ENCODE measurements at places on chromosomes 12 and 14. TPM values are rescaled to one million over a fixed set of nuclear protein-coding genes. Genes with fewer than 3 reads are reported as not detected.

GRCh38 chr12:27207615-27208413 lies 36.3 kb upstream of the STK38L start:
- H3K36me3 ChIP-seq: no peaks in the 10 kb centered on the region
- H3K4me1 ChIP-seq: peaks cover 4% of the 10 kb centered on the region
- H3K4me3 ChIP-seq: no peak overlapping the region
- H3K27ac ChIP-seq: no peak overlapping the region
- no peak for DNase-seq

GRCh38 chr12:49197256-49197655 lies 8.4 kb upstream of the TUBA1A start:
- no peaks in the 10 kb centered on the region for H3K27me3 ChIP-seq
- no peak overlapping the region for H3K4me3 ChIP-seq
- H3K27ac ChIP-seq: no peak overlapping the region

GRCh38 chr14:88505621-88506020 lies 49.2 kb downstream of the PTPN21 start:
- no peak overlapping the region for H3K4me3 ChIP-seq
- no peaks in the 10 kb centered on the region for H3K4me1 ChIP-seq
- H3K27ac ChIP-seq: no peak overlapping the region
- no peak for DNase-seq
- no peaks in the 10 kb centered on the region for H3K36me3 ChIP-seq
- H3K27me3 ChIP-seq: no peaks in the 10 kb centered on the region

DNA sequence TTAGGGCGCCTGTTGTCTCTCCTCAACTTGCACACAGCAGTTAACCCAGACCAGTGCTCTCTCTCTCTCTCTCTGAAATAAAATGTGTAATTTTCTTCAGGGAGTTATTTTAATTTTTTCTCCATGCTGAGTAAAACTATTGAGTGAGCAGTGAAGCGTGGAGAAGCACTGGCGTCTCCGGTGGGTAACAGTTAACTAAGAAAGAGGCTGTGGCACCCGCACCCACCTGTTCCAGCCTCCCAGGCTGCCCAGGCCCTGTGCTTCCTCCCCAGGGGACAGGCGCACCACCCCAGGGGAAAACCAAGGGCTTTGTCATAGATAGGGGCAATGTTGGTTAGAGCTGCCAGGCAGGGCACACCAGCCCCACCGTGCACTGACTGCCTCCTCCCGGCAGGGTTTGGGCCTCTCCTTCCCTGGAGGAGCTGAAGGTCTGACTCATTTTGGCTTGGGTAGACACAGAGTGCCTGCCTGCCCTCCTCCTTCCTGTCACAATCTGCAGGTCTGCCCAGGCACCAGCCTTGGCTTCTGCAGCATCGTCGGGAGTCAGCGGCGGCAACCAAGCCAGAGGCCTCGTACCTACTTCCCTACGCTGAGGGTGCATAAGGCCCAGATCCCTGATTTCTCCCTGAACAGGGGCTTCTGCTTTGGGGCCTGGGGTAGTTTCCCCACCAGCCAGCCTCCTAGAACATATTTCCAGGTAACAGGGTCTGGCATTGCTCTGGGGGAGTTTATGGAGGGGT lies 3.9 kb downstream of the HOXC5 start:
- H3K4me3 ChIP-seq: no peak overlapping the region
- no peak for DNase-seq
- no peak overlapping the region for H3K27ac ChIP-seq
- no peaks in the 10 kb centered on the region for H3K36me3 ChIP-seq

GRCh38 chr14:77031759-77032490 lies 3.4 kb upstream of the IRF2BPL start:
- peak overlapping the region; percentile 98 for H3K27ac ChIP-seq
- H3K4me3 ChIP-seq: no peak overlapping the region
- no peaks in the 10 kb centered on the region for H3K36me3 ChIP-seq
- DNase-seq: peak; percentile 54

DNA sequence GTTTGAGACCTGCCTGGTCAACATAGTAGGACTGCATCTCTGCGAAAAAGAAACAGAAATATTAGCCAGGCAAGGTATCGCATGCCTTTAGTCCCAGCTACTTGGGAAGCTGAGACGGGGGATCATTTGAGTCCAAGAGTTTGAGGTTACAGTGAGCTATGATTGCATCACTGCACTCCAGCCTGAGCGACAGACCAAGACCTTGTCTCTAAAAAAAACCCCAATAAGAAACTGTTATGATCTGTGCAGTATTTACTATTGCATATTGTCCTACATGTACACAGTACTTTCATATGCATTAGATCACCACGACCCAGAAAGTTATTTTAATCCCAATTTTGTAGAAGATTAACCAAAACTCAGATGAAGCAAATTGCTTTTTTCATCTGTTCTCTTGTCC lies 187.5 kb downstream of the PCNX1 start:
- no peak overlapping the region for H3K4me3 ChIP-seq
- H3K27ac ChIP-seq: no peak overlapping the region
- H3K36me3 ChIP-seq: peaks cover 28% of the 10 kb centered on the region
- DNase-seq: no peak
- peaks cover 5% of the 10 kb centered on the region for H3K4me1 ChIP-seq
- H3K27me3 ChIP-seq: no peaks in the 10 kb centered on the region

DNA sequence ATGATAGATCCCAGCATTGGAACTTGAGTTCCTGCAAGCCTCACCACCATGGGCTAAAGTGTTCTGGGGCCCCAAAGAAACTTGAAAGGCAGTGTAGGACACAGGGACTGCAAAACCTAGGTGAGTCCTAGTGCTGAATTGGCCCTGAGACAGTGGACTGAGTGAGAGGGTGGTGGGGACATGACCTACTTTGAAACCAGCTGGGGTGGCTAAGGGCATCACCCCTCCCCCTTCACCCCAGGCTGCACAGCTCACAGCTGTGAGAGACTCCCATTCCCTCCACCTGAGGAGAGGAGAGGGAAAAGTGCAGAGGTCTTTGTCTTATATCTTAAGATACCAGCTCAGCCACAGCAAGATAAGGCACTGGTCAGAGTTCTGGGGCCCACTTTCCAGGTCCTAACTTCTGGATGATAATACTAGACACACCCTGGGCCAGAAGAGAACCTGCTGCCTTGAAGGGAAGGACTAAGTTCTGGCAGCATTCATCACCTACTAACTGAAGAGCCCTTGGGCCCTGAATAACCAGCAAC lies 62.5 kb downstream of the MAPKAPK5 start:
- no peaks in the 10 kb centered on the region for H3K36me3 ChIP-seq
- H3K27me3 ChIP-seq: no peaks in the 10 kb centered on the region
- H3K4me3 ChIP-seq: no peak overlapping the region
- no peaks in the 10 kb centered on the region for H3K4me1 ChIP-seq
- no peak overlapping the region for H3K27ac ChIP-seq

- H3K27me3 ChIP-seq: no peaks in the 10 kb centered on the region
- no peaks in the 10 kb centered on the region for H3K36me3 ChIP-seq
- no peak overlapping the region for H3K4me3 ChIP-seq
- H3K4me1 ChIP-seq: no peaks in the 10 kb centered on the region
Measured at GRCh38 chr12:2115101-2115845, 62.5 kb downstream of the CACNA1C start.

DNA sequence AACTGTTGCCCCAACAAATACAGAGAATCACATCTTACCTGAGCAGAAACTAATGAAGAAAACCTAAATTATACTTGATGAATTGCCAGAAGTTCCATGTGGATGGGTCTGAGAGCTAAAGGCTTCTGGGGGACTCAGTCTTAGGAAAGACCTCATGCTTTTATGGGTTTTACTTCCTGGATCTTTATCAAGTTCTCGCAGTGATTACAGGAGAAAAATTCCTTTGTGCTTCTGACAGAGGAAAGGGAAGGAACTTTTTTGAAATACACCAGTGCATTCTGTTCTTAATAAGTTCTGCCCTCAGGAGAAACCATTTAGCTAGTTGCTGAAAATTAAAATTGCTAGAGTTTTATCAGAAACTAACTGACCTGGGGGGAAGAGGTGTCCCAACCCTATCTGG lies 203.9 kb upstream of the KITLG start:
- H3K27me3 ChIP-seq: no peaks in the 10 kb centered on the region
- no peaks in the 10 kb centered on the region for H3K36me3 ChIP-seq
- DNase-seq: no peak
- no peak overlapping the region for H3K27ac ChIP-seq

DNA sequence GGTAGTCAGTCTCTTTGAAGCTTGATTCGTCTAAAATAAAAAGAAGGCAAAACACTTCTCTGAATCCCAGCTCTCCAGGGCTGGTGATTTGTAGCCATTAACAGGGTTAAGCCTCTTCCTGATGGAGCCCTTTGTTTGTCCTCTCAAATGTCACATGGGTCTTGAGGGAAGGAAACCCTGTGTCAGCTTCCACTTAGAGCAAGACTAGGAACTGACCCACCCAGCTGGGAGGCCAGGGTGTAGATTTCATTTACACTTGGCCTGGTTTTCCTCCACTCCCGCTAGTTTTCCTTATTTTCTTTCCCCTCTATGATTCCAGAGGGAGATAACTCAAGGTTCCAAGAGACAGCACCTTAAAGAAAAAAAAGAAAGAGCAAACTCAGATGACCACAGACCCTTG lies 230.5 kb upstream of the EGLN3 start:
- H3K27ac ChIP-seq: no peak overlapping the region
- no peak overlapping the region for H3K4me3 ChIP-seq
- DNase-seq: no peak
- no peaks in the 10 kb centered on the region for H3K4me1 ChIP-seq
- H3K27me3 ChIP-seq: no peaks in the 10 kb centered on the region
- H3K36me3 ChIP-seq: no peaks in the 10 kb centered on the region

- H3K4me3 ChIP-seq: no peak overlapping the region
- H3K27ac ChIP-seq: no peak overlapping the region
- no peaks in the 10 kb centered on the region for H3K4me1 ChIP-seq
- DNase-seq: no peak
- no peaks in the 10 kb centered on the region for H3K36me3 ChIP-seq
Measured at GRCh38 chr14:35878272-35879150, 52.4 kb downstream of the BRMS1L start.

DNA sequence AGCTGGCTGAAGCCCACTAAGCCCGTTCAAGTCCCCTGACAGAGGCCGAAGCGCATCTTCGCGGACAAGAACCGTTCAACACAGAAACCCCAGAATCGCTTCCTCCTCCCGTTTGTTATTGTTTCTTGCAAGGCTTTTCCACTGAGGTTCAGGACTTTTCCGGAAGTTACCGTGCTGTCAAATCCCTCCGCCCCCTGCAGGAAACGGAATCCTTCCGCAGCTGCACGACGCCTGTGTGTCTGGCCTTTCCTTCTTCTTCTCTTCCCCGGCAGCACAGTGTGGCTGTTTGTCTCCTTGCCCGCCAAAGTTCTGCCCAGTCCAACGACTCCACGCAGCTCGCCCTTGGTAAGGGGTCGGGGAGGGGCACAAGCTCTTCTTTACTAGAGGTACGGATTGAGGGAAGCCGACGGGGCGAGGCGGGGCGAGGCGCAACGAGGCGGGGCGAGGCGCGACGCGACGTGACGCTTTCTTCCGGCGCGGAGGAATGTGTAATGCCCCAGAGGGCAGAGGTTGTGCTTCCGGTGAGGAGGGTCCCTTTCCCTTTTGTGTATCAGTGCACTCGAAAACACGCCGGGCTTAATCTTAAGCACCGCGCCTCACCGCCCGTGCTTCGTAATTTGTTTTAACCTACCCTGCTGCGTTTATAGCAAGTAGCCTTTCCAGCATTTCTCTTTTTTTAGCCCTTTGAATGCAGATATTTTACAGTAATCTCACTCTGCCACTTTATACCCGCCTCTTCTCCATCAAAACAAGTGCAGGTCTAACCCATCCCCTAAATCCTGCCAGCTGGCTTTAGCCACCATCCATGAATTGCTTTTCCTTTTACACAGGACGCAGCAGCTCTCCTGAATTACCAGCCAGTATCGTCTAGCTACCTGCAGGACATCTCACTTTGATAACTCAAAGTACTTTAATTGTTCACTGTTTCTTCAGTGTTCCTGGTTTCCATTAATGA lies at the start of gene KDM5A:
Gene KDM5A, minus strand, starts transcription at position 179 of the 955 bp plus-strand sequence. CDS start 229 bp downstream, outside the sequence.
- DNase-seq: peak; percentile 92
- peaks cover 3% of the 10 kb centered on the region for H3K36me3 ChIP-seq
- H3K27me3 ChIP-seq: no peaks in the 10 kb centered on the region
- H3K4me3 ChIP-seq: peak within 1 kb of the TSS; percentile 94
- peak within 1 kb of the TSS; percentile 90 for H3K27ac ChIP-seq

DNA sequence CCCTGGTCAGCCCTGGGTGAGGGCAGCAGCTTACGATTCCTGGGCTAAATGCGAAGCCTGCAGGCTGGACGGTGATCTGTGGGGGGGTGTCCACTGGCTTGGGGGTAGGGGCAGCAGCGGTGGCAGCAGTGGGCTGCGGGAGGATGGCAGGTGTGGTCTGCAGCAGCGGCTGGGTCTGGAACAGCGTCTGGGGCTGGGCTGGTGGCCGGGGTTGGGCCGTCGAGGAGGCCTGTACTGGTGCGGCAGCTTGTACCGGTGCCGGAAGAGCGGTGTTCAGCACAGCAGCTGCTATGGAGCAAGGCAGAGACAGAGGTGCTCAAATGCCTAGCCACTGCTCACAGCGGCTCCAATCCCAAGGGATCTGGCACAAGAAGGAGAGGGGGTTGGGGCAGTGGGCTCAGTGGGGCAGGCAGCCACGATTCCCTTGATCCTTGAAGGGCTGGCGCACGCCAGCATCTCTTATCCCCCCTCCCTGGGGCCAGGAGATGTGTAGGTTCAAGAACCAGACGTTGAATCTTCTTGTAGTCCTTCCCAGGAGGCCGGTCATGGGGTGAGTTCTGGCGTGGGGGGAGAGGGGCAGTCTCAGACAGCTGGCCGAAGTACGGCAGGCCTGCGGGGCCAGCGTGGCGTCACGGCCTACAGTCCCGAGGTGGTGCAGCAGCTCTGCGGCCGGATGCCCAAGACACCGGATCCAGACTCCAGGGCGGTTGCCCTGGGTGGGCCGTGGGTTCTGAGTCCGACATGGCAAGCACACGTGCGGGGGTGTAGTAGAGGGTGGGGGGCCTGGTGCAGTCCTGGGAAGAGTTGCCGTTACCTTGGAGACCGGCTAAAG lies 19.9 kb downstream of the POU6F1 start:
- H3K27ac ChIP-seq: no peak overlapping the region
- no peak overlapping the region for H3K4me3 ChIP-seq
- H3K4me1 ChIP-seq: peaks cover 20% of the 10 kb centered on the region
- no peaks in the 10 kb centered on the region for H3K27me3 ChIP-seq
- no peaks in the 10 kb centered on the region for H3K36me3 ChIP-seq

DNA sequence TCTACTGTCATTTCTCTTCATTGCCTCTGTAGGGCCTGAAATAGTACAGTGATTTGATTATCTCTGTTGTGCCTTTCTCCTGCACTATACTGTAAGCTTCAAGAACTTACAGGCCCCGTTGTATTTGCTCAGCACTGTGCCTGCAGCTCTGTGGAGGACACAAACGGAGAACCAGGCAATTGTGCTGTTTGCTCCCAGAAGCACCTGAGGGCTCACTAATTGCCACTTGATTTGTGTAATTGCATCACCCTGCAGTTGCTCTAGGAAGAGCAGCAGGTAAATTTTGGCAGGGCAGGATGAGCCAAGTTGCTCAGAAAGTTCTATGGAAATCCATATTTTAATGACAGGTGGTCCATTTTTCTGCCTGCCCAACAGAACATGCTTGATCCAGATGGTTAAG lies 11.6 kb upstream of the KRT82 start:
- H3K4me1 ChIP-seq: no peaks in the 10 kb centered on the region
- no peak for DNase-seq
- no peaks in the 10 kb centered on the region for H3K36me3 ChIP-seq
- no peaks in the 10 kb centered on the region for H3K27me3 ChIP-seq
- H3K4me3 ChIP-seq: no peak overlapping the region

GRCh38 chr12:100365411-100365810 lies 8.5 kb downstream of the SLC17A8 start:
- no peaks in the 10 kb centered on the region for H3K27me3 ChIP-seq
- no peaks in the 10 kb centered on the region for H3K36me3 ChIP-seq
- H3K4me1 ChIP-seq: no peaks in the 10 kb centered on the region
- H3K27ac ChIP-seq: no peak overlapping the region

ADAMTS20 gene
- total RNA-seq: not detected

TAS2R10 gene
- 0.76 TPM for total RNA-seq

BIN2 gene
- total RNA-seq: 215 TPM

CCDC197 gene
- total RNA-seq: not detected

CLECL1 gene
- total RNA-seq: 8.6 TPM

PTPRR gene
- not detected for total RNA-seq

KCNMB4 gene
- total RNA-seq: 1.1 TPM

All from CD4-positive, alpha-beta memory T cell (primary cell).